Stimulated activated CD4-positive, alpha-beta T cell treated with anti-CD3 and anti-CD28 coated beads, Interleukin-4, amount 100 ng/mL, for 24 hours (primary cell): ENCODE measurements at places on chromosomes 11 and 22.

DNA sequence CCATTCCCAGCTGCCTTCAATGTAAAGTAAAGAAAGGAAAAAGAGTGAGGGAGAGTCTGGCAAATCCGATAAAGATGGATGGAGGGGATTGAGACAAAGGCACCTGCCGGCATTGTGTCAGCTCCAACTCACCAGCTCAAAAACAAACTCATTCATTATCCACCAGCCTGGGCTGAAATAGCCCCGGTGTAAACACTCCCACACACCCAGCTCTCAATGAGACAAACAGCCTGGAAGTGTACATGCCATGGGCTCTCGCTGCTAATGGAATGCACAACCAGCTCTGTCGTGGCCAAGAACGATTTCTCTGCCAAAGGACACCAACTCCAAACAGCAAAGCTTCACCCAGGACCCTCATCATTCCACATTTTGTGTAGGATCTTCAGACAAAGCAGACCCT lies 89.3 kb upstream of the OPCML start:
- no peak for DNase-seq

GRCh38 chr11:16239141-16240105 lies 116.9 kb downstream of the SOX6 start:
- no peak for DNase-seq

DNA sequence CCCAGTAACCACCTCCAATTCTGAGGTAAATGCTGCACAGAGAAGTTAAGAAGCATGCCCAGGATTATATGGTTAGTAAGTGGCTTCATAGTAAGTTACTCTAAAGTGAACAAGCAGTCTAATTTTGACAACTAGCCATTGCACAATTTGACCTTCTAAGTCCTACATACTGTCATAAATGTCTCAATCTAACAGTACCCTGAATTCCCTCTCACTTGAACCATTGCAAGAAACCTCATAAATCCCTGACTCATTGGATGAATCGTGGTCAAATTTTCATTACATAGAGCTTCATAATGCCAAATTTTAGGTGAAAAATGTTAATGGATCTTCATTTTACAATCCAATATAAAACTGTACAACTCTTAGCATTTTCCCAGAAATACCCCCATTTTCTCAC lies 217.3 kb upstream of the GRIA4 start:
- no peak for DNase-seq

GRCh38 chr11:12288212-12288930 lies 89.0 kb upstream of the PARVA start:
- DNase-seq: peak; percentile 39

GRCh38 chr11:123672568-123672967 lies 18.1 kb upstream of the SCN3B start:
- DNase-seq: no peak
